Left renal cortex interstitium (tissue), 4 donors: ENCODE measurements at places on chromosomes 5 and 9. TPM values are rescaled to one million over a fixed set of nuclear protein-coding genes. Genes with fewer than 3 reads are reported as not detected.

DRD1 gene
- polyA plus RNA-seq, result 0.03 TPM

ARHGEF37 gene
- 6.2 TPM for polyA plus RNA-seq

SARDH gene
- 15.3 TPM for polyA plus RNA-seq

CCDC192 gene
- 0.51 TPM for polyA plus RNA-seq

LCN15 gene
- polyA plus RNA-seq, result 0.14 TPM

PDLIM4 gene
- 14.5 TPM for polyA plus RNA-seq

DND1 gene
- polyA plus RNA-seq, result 0.77 TPM

PPP2R2B gene
- 14.1 TPM for polyA plus RNA-seq

PSAT1 gene
- polyA plus RNA-seq, result 63.1 TPM

IRGM gene
- 0.66 TPM for polyA plus RNA-seq

QRFP gene
- polyA plus RNA-seq, result 0.58 TPM

SLC6A19 gene
- 46.6 TPM for polyA plus RNA-seq

MZB1 gene
- polyA plus RNA-seq, result 1.3 TPM

FOXD1 gene
- polyA plus RNA-seq, result 23.6 TPM

TRMO gene
- polyA plus RNA-seq, result 22.9 TPM

TAF11L10 gene
- polyA plus RNA-seq, result not detected

SLC36A3 gene
- polyA plus RNA-seq, result not detected

PDLIM7 gene
- 164 TPM for polyA plus RNA-seq

DAPK1 gene
- polyA plus RNA-seq, result 58.5 TPM

IL9 gene
- polyA plus RNA-seq, result not detected

ACTBL2 gene
- polyA plus RNA-seq, result not detected

C5orf52 gene
- not detected for polyA plus RNA-seq

SURF6 gene
- 35.1 TPM for polyA plus RNA-seq

ADAM19 gene
- polyA plus RNA-seq, result 10.3 TPM

ATP6V1G1 gene
- polyA plus RNA-seq, result 302 TPM

PKD2L2 gene
- polyA plus RNA-seq, result 0.31 TPM

ARHGEF39 gene
- 10.9 TPM for polyA plus RNA-seq

GAPT gene
- 0.85 TPM for polyA plus RNA-seq
